ENCODE measurements at places on chromosomes 11 and 22. TPM values are rescaled to one million over a fixed set of nuclear protein-coding genes. Genes with fewer than 3 reads are reported as not detected.

DNA sequence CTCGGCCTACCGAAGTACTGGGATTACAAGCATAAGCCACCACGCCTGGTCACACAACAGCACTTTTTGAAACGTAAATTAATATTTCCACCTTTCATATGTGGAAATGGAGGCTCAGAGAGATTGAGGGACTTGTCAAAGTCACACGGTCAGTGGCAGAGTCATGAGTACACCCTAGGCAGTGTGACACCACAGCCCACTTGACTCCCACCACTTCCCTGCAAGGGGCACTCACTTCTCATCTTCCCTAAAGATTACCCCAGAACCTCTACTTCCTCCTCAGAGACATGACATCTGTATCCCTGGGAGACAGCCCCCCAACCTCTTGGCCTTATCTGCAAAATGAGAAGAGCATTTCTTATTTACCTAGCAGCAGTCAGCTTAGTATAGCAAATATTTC lies 16.5 kb upstream of the MYOD1 start:
- H3K4me3 ChIP-seq, result no peak overlapping the region
- H3K27ac ChIP-seq, result no peak overlapping the region
- H3K36me3 ChIP-seq, result no peaks in the 10 kb centered on the region
- DNase-seq, result no peak

GRCh38 chr11:10274726-10275125 lies 19.3 kb downstream of the SBF2 start:
- H3K27me3 ChIP-seq, result no peaks in the 10 kb centered on the region
- H3K27ac ChIP-seq, result no peak overlapping the region
- no peaks in the 10 kb centered on the region for H3K36me3 ChIP-seq
- no peak for DNase-seq
- no peak overlapping the region for H3K4me3 ChIP-seq

GRCh38 chr11:94546886-94547285 lies 3.2 kb downstream of the FUT4 start:
- H3K4me3 ChIP-seq, result no peak overlapping the region
- no peaks in the 10 kb centered on the region for H3K4me1 ChIP-seq
- H3K27me3 ChIP-seq, result peaks cover 38% of the 10 kb centered on the region
- no peak for DNase-seq

DNA sequence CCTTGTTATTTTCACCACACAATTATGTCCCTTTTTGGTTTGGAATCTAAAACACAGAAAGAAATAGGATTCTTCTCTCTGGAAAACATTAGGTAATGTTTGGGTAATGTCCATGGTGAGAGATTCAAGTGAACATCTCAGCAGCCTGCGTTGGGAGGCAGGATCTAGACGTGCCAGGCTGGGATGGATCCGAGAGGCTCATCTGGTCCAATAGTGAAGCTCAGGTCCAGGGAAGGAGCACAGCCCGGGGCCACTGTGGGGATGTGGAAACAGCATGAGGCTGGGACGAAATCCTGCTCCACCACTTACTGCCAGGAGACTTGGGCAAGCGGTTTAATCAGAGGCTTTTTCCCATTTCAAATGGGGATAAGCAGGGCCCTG lies 109.9 kb downstream of the CSNK2A3 start:
- H3K4me3 ChIP-seq, result no peak overlapping the region
- H3K4me1 ChIP-seq, result no peaks in the 10 kb centered on the region
- H3K27me3 ChIP-seq, result no peaks in the 10 kb centered on the region
- no peaks in the 10 kb centered on the region for H3K36me3 ChIP-seq
- H3K27ac ChIP-seq, result peak overlapping the region; percentile 94

DNA sequence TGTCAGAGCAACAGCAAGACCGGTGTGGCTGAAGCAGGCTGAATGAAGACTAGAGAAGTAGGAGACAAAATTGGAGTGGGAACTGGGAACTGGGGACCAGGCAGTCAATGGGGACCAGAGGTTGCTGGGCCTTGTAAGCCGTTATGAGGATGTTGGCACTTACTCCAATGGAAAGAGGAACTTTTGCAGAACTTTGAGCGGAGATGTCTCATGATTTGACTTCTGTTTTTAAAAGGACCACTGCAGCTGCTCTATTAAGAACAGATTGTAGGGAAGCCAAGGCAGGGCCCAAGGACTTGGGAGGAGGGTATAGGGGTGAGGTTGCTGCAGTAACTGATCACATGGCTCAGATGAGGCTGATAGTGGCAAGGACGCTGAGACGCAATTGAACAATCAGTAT lies 34.2 kb downstream of the IL18 start:
- no peak overlapping the region for H3K27ac ChIP-seq
- no peak for DNase-seq
- no peak overlapping the region for H3K4me3 ChIP-seq

- H3K36me3 ChIP-seq, result no peaks in the 10 kb centered on the region
- no peaks in the 10 kb centered on the region for H3K4me1 ChIP-seq
- no peak for DNase-seq
- no peak overlapping the region for H3K27ac ChIP-seq
- H3K27me3 ChIP-seq, result no peaks in the 10 kb centered on the region
These were observed 200.5 kb upstream of the LRRC4C start for GRCh38 chr11:41659985-41660384.

- no peaks in the 10 kb centered on the region for H3K27me3 ChIP-seq
- H3K4me1 ChIP-seq, result peaks cover 6% of the 10 kb centered on the region
- no peak for DNase-seq
- H3K27ac ChIP-seq, result no peak overlapping the region
- H3K4me3 ChIP-seq, result no peak overlapping the region
These were observed 2.9 kb downstream of the CHID1 start for GRCh38 chr11:907668-908067.

DNA sequence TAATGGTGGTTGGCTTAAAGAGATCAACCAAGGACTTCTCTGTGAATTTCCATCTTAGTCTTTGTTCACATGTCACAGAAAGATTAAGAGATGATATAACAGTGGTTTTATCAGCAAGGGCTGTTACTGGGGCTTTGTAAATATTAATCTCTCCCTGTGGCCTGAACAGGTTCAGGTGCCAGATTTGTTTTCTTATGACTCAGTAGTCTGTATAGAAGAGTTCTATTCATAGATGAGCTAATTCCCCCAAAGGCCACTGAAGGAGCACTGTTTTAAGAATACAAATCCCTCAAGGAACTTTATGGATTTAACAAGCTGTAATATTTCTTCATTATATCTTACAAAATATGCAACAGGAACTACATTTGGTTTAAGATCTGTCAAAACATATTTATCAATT lies 50.4 kb downstream of the TCP11L1 start:
- peaks cover 87% of the 10 kb centered on the region for H3K36me3 ChIP-seq
- H3K27me3 ChIP-seq, result no peaks in the 10 kb centered on the region
- no peak for DNase-seq
- H3K4me1 ChIP-seq, result no peaks in the 10 kb centered on the region
- no peak overlapping the region for H3K27ac ChIP-seq

GRCh38 chr11:134017511-134018430 lies 51.1 kb upstream of the JAM3 start:
- no peak for DNase-seq
- H3K36me3 ChIP-seq, result no peaks in the 10 kb centered on the region
- no peaks in the 10 kb centered on the region for H3K4me1 ChIP-seq
- no peak overlapping the region for H3K4me3 ChIP-seq
- H3K27me3 ChIP-seq, result peaks cover 29% of the 10 kb centered on the region

- no peak for DNase-seq
- H3K4me1 ChIP-seq, result no peaks in the 10 kb centered on the region
- H3K4me3 ChIP-seq, result no peak overlapping the region
- H3K27ac ChIP-seq, result no peak overlapping the region
These were observed 168.0 kb downstream of the PGR start for GRCh38 chr11:100961633-100962032.

GRCh38 chr11:124199702-124200101 lies 16.6 kb downstream of the OR10D3 start:
- no peak for DNase-seq
- H3K36me3 ChIP-seq, result no peaks in the 10 kb centered on the region
- H3K4me3 ChIP-seq, result no peak overlapping the region
- H3K27me3 ChIP-seq, result no peaks in the 10 kb centered on the region
- no peak overlapping the region for H3K27ac ChIP-seq
- no peaks in the 10 kb centered on the region for H3K4me1 ChIP-seq

DNA sequence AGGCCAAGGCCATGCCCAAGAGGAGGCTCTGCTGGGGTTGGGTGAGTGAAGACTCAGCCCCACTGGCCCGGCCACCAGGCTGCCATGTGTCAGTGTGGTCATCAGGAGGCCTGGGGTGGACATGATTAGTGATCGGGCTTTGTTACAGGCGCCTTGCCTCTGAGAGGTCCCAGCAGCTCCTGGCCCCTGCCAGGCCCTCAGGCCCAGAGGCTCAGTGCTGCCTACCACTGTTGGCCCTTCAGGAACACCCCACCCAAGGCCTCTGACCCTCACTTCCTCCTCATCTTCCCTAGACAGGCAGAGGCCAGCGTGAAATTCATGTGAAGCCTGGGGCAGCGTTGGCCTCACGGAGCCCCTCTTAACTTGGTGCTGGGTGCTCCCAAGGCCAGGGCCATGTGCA lies 2.2 kb downstream of the MRPL23 start:
- H3K27me3 ChIP-seq, result no peaks in the 10 kb centered on the region
- no peaks in the 10 kb centered on the region for H3K36me3 ChIP-seq
- no peak for DNase-seq
- H3K4me1 ChIP-seq, result no peaks in the 10 kb centered on the region

- peaks cover 23% of the 10 kb centered on the region for H3K36me3 ChIP-seq
- no peaks in the 10 kb centered on the region for H3K4me1 ChIP-seq
- DNase-seq, result no peak
- no peak overlapping the region for H3K4me3 ChIP-seq
These were observed 160.9 kb downstream of the TBC1D22A start for GRCh38 chr22:46923394-46923793.

- DNase-seq, result no peak
- no peaks in the 10 kb centered on the region for H3K36me3 ChIP-seq
- H3K27me3 ChIP-seq, result peaks cover 9% of the 10 kb centered on the region
- peaks cover 5% of the 10 kb centered on the region for H3K4me1 ChIP-seq
These were observed 60.8 kb upstream of the POU2AF1 start for GRCh38 chr11:111439901-111440300.

DNA sequence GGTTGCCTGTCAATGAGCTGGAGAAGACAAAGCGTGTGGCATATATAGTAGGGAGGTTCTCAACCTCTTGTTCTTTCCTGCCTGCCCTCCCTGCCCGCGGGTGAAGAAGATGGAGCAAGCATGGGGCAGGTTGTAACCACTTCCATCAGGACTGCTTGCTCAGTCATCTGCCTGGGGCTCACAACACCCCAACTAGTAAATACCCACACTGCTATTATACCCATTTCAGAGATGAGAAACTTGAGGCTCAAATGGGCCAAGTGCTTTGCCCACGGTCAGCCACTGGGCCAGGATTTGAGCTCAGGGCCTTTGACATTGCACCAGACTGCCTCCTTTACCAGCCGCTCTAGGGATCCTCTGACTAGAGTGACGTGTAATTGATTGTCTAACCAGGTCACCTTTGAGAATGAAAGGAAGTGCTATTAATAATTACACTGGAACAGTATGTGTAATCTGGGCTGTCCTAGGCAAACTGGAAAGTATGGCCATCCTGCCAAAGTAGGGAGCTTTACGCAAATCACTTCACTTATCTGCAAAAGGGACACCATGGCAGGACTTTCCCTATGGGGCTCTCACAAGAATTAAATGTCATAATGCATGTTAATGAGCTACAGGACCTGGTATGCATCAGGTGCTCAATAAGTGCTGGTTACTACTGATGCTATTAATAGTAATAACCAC lies 2.8 kb upstream of the CDC42EP1 start:
- peaks cover 4% of the 10 kb centered on the region for H3K36me3 ChIP-seq
- H3K27me3 ChIP-seq, result no peaks in the 10 kb centered on the region
- H3K4me1 ChIP-seq, result peaks cover 19% of the 10 kb centered on the region
- no peak for DNase-seq

Gene SMIM38
- total RNA-seq, result 0.64 TPM

Gene CCDC116
- total RNA-seq, result 0.20 TPM

Gene PATE4
- not detected for total RNA-seq

Gene PARVG
- 0.12 TPM for total RNA-seq

Gene MMP7
- not detected for total RNA-seq

Gene ZP1
- total RNA-seq, result not detected

Gene KCNK7
- total RNA-seq, result 1.2 TPM

Gene C11orf52
- 3.3 TPM for total RNA-seq
